Sciatic nerve (tissue), 2 donors: ENCODE measurements at places on chromosomes 12 and 14. TPM values are rescaled to one million over a fixed set of nuclear protein-coding genes. Genes with fewer than 3 reads are reported as not detected.

The KDM5A gene
- total RNA-seq = 81.3 TPM

The ETFBKMT gene
- total RNA-seq = 5.8 TPM

The EPYC gene
- not detected for total RNA-seq

- DNase-seq = no peak
These were observed 8.8 kb downstream of the RASSF3 start for GRCh38 chr12:64618953-64619590.

DNA sequence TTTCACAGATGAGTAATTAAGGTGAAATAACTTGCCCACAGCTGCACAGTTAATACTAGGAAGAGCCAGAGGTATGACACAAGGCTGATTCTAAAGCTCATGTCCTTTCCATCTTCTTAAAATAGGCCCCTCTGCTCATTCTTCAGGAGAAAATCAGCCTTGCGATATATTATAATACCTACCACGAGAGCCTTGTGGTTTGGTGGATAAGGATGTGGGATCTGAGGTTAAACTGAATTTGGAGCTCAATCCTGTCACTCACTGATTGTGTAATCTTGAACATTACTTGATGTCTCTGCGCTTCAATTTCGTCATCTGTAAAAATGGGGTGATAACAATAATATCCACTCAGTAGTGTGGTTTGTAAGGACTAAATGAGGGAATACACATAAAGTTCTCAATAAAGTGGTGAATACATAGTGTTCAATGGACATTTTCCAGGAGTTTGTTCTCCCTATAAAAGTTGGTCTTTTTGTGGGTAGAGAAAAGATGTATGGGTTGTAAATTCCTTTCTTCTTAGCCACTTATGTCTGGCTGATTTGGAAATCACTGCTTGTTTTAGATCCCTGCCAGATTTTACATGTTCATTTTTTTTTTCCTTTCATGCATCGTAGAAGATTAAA is 25.1 kb upstream of the ATP2B1 start:
- DNase-seq = no peak

GRCh38 chr14:88179716-88180115 is 143.4 kb downstream of the KCNK10 start:
- no peak for DNase-seq

GRCh38 chr14:22547313-22547947 is 41.6 kb downstream of the DAD1 start:
- no peak for DNase-seq

- no peak for DNase-seq
These were observed 412.2 kb upstream of the GARIN6 start for GRCh38 chr12:99235381-99235780.

- no peak for DNase-seq
These were observed 27.4 kb upstream of the DDHD1 start for GRCh38 chr14:53180272-53181221.
